ENCODE measurements at places on chromosomes 5 and 9.
A peak's percentile ranks its signal among the peaks of the same experiment; 100 is the strongest.

- DNase-seq: no peak
Observed at GRCh38 chr9:27523141-27523540, 949 bp upstream of the IFNK start.

DNA sequence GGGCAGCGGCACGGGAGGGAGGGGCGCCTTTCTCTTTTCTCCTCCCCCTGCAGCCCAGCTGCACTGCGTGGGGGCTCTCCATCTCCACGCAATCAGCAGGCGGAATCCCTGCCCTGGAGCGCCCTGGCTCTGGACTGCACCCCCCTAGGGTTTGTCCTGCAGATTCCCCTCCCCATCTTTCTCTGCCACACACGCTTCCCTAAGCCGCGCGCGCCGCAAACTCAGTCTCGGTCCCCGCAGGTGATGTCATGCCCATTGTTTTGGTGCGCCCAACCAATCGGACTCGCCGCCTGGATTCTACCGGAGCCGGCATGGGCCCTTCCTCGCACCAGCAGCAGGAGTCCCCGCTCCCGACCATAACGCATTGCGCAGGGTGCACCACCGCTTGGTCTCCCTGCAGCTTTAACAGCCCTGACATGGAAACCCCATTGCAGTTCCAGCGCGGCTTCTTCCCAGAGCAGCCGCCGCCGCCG lies at the start of gene KCNN2:
Gene KCNN2 (plus strand): TSS at position 347 of the 473 bp plus-strand sequence. CDS start 70 bp downstream, at position 417.
- DNase-seq: no peak

- DNase-seq: no peak
Observed at GRCh38 chr9:69173497-69173890, 583 bp upstream of the TJP2 start.

DNA sequence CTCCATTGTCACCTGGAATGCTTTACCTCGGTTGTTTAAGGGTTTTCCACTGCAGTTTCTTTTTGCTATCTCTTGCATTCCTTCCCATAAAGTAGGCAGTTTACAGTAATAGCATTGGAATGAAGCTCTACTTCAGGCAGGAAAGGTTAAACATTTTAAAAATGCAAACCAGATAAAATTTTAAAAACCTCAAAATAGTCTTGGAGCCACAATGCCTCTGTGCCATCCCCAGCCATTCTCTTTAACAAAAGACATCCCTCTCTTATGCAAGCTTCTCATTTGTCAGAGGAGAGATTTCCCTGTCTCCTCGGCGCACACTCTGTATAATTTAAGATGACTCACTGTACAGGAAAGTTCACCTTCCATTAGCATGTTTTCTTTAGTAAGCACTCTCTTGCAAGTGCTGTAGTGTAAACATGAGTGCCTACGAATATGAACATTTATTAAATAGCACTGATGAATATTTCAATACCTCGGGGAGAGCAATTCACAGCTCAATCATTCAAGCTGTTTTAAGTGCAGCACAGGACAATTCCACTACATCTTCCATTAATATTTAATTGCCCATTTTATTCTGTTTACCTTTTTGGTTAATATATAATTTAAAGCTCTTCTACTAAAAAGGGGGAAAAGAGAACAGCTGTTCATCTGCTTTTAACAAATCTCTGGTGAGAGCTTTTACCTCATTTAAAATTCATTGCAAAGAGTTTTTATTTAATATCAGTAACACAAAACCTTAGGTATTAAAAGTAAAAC lies 343.6 kb downstream of the SPATA31D1 start:
- no peak for DNase-seq

GRCh38 chr5:171168171-171168570 lies 140.9 kb upstream of the TLX3 start:
- peak; percentile 21 for DNase-seq

DNA sequence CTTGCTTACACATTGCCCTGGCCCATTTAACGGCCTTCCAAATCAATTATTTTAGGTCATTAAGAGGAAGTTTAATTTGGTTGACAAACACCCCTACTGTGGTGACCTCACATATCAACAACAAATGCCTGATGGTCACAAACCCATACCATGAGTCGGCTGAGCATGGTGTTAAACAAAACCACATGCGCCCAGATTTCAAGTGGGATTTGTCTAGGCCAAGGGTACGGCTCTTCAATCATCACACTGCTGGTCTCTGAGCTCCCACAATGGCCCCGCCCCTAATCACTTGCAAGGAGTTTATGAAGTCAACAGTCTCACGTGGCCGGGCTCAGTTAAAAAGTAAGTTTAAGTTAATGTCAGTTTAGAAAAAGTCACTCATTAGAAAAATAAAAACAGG lies 243.8 kb downstream of the CRB2 start:
- DNase-seq: no peak

DNA sequence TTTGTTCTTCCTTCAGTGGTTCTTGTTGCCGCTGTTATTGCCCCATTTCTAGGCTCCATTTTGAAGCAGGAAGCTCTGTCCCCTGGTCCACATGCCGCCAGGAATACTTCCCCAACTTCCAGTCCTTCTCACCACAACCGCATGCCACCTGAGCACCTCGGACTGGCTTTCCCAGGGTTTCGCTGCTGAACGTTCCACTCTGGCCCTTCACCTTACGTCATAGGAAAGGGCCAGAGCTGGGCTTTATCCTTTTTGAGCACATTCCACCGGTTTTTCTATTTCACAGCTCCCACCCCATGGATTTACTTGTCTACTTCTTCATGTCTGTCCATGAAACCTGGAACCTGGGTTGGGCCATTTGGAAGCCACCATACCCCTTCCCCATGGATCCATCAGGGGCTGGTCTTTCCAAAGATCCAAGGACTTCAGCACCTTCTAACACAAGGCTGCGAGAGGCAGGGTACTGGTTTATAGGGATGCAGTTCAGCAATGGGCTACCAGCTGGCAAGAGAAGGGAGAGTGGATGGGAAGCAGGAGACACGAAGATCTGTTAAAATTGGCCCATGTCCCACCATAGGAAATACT lies 557.4 kb downstream of the BNC2 start:
- DNase-seq: no peak

GRCh38 chr5:115241881-115242642 lies 20.6 kb downstream of the PGGT1B start:
- DNase-seq: no peak

DNA sequence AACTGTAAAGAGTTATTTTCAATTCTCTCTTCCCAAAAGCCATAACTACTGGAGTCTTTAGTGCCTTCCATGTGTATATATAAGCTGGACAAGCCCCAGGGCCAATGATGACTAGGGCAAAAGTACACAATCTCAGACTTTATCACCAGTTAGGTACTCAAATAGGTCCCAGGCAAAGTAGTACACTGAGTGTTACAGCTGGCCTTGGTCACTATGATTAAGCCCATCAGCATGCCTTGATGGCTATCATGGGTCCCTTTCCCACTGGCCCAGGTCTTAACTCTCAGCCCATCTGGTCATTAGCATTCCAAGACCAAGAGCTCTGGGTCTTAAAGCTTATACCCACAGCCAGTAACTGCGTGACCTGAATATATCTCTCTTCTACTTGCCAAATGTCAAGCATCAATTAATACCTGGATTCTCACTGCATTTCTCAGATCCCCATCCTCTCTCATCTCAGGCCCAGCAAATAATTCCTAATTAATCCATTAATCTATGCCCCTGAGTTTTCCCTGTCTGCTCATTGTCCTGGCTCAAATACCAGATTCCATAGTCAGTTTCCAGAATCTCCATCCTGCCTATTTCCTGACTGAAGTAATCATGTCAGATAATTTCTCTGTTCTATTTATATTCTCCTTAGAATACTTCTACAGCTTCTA lies 62.3 kb downstream of the NR6A1 start:
- DNase-seq: no peak

- no peak for DNase-seq
Observed at GRCh38 chr5:116002116-116002906, 30.0 kb upstream of the ARL14EPL start.

- no peak for DNase-seq
Observed at GRCh38 chr5:159448-160172, 31.7 kb upstream of the LRRC14B start.

GRCh38 chr5:107948377-107948776 lies 277.6 kb upstream of the EFNA5 start:
- no peak for DNase-seq

DNA sequence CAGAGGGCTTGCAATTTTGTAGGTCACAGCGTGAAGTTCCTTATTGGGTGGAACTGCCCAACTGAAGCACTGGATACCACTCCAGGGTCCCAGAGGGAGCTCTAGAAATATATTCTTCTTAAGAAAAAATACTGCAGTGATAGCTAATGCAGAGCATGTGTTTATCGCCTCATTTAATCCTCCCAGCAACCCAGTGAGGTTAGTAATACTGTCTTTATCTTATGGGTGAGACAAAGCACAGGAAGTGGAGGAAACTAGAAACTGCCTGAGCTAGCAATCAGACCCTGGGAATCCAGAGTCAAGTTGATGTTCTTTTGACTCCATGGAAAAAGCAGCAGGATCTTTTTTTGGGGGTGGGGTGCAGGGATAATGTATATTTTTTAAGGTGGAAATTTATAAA lies 153.3 kb downstream of the PJA2 start:
- DNase-seq: no peak

DNA sequence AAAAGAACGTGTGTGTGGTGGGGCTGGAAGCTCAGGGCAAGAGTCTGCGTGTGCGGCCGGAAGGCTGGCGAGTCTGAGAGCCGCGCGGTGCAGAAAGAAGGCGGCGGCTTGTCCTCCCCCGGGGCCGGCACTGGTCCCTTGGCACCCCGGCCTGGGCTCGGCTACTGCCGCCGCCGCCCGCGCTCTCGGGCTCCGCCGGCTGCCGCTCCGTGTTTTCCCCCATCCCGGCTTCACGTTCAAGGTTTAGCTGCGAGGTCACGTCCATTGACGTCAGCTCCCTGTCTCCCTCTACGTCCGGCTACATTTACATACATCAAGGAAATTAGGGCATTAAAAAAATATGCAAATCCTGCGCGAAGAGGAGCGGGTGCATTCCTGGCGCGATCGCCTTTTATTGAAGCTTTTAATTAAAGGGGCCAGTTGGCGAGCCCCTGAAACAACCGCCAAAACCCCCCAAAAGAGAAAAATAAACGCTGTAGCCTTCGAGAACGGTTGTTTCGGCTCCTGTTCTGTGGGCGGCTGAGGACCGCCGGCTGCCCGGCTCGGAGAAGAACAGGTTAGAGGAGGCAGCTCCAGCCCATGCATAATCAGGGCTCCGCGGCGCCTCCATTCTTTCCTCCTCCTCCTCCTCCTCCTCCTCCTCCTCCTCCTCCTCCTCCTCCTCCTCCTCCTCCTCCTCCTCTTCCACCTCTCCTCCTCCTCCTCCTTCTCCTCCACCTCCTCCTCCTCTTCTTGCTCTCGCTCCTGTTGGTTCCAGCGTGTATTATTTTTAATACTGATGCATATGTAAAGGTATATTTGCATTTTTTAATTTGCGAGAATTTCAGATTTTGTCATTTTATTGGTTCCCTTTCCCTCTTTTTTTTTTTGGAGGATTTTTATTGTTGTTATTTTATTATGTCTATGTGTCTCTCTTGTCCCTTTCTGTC lies 207.0 kb downstream of the MEF2C start:
- no peak for DNase-seq

DNA sequence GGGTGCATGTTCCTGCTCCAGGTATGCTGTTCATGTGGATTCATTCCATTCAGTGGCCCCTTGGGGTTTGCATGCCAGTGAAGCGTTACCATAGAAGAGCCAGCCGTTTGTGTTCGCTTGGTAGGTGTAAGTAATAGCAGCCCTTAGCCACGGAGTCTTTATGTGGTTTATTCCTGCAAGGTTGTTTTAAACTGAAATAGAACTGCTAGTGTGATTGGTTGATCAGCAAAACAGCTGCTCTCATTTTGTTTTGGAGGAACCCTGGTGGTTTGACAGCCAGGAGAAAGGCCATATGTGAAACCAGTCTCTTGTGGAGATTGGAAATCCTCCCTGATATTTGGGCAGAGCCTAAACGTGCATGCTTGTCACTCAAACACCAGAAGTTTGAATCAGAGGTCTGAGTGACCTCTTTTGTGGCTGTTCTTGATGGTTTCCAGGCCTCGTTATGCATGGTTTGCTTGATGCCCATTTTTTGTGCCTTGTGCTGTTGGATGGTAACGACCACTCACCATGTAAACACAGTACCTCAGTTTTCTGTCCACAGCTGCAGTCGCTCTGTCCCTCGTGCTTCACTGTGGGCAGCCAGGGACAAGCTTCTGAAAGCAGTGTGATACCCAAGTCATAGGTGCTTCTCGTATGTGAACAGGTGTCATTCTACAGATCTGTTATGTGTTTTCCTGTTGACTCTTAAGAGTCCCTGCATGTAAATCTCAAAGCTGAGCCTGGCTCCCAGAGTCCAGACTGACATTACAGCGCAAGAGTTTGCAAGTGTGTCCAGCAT lies 58.3 kb upstream of the NXNL2 start:
- DNase-seq: no peak

GRCh38 chr5:35799753-35800152 lies 56.9 kb upstream of the IL7R start:
- no peak for DNase-seq

GRCh38 chr5:15002791-15003190 lies 131.2 kb upstream of the ANKH start:
- no peak for DNase-seq

DNA sequence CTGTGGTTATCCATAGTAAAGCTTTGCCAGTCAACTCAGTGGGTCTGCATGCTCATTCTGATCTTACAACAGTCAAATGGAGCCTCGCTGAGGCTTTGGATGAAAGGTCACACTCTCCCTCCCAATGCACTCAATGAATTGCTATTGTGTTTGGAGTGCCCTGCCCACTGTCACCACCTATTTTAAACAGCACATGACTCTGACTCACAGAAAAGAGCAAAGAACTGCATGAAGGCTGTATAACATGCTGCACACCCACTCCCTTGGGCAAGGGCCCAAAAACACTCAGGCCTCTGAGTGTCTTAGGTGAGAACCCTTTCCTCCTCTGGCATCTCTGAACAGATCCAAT lies 118.7 kb upstream of the CCDC112 start:
- no peak for DNase-seq

GRCh38 chr9:132520612-132521011 lies 61.8 kb upstream of the BARHL1 start:
- DNase-seq: no peak

DNA sequence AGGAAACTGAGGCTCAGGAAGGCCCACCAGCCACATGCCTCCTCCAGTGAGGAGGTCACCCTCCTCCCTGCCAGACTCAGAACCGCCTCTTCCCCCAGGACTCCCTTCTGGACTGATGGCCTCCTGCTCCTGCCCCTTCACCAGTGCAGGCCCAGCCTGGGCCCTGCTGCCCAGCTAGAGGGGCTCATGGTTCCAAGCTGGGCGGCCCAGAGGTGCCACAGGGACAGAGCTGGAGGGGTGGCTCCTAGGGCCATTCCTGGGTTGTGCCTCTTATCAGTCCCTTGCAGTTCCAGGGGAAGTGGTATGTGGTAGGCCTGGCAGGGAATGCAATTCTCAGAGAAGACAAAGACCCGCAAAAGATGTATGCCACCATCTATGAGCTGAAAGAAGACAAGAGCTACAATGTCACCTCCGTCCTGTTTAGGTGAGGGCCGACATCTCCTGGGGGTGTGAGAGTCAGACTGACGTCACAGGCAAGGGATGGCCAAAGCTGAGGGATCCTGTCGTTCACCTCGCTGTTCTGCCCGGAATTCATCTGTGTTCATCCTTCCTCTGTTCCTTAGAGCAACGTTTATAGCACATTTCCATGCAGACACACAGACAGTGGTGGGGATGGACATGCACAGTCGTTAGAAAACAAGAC lies 819 bp downstream of the LCN2 start:
- no peak for DNase-seq

GRCh38 chr5:152118676-152119470 lies 194.2 kb upstream of the GLRA1 start:
- DNase-seq: no peak

GRCh38 chr9:88773627-88774244 lies 217.5 kb upstream of the S1PR3 start:
- no peak for DNase-seq

- no peak for DNase-seq
Observed at GRCh38 chr5:74233571-74233970, 407.0 kb downstream of the ENC1 start.

GRCh38 chr5:1644810-1645571 lies 121.2 kb upstream of the LPCAT1 start:
- DNase-seq: peak; percentile 51
